ENCODE measurements at places on chromosomes 12 and 14. TPM values are rescaled to one million over a fixed set of nuclear protein-coding genes. Genes with fewer than 3 reads are reported as not detected.

- peak; percentile 76 for DNase-seq
Measured at GRCh38 chr14:102523569-102524450, 14.2 kb upstream of the ANKRD9 start.

GRCh38 chr14:70188659-70189455 is at the start of gene SLC8A3:
TSS of gene SLC8A3 (minus strand) at chr14:70188951. CDS start at chr14:70168422, 20,529 bp downstream.
- no peak for DNase-seq

- DNase-seq: no peak
Measured at GRCh38 chr14:77710364-77710763, 2.5 kb downstream of the SLIRP start.

- no peak for DNase-seq
Measured at GRCh38 chr14:32820181-32820580, 118.5 kb upstream of the NPAS3 start.

DNA sequence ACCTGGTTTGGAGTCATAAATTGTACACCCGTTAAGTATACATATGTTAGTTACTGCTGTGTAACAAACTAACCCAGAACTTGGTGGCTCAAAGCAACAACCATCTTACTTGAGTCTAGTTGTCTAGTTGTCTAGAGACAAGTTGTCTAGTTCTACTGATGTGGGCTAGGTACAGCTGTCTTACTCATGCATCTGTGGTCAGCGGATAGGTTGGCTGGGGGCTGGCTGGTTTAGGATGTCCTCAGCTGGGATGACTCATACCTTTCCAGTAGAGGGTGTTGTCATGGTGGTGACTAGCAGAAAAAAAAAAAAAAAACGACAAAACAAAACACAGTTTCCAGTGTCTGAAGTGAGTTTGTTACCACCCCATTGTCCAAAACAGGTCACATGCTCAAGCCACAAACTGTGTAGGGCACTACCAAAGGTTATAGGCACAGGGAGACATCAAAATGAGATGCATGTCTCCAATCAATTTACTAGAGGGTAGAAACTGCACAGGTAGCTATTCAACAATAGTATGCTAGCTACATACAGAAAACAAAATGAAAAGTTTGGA is 680.3 kb downstream of the MED13L start:
- no peak for DNase-seq

DNA sequence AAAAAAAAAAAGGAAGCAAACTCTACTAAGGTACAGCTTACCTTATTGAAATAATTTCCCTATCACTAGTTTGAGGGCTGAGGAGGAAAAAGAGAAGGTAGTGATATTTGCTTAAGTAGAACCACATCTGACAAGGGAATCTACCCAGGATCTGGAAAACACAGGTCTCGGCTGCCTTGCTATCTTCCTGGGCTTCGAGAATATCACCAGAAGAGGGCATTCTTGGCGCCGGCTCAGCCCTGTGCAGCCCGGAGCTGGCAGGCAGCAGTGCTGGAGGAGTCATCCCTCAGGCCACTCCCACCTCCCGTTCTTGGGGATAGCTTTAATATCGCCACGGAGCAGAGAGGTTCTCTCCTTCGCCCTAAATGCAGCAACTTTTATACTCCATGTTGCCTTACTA is 1181.2 kb downstream of the VRK1 start:
- DNase-seq: peak; percentile 74

DNA sequence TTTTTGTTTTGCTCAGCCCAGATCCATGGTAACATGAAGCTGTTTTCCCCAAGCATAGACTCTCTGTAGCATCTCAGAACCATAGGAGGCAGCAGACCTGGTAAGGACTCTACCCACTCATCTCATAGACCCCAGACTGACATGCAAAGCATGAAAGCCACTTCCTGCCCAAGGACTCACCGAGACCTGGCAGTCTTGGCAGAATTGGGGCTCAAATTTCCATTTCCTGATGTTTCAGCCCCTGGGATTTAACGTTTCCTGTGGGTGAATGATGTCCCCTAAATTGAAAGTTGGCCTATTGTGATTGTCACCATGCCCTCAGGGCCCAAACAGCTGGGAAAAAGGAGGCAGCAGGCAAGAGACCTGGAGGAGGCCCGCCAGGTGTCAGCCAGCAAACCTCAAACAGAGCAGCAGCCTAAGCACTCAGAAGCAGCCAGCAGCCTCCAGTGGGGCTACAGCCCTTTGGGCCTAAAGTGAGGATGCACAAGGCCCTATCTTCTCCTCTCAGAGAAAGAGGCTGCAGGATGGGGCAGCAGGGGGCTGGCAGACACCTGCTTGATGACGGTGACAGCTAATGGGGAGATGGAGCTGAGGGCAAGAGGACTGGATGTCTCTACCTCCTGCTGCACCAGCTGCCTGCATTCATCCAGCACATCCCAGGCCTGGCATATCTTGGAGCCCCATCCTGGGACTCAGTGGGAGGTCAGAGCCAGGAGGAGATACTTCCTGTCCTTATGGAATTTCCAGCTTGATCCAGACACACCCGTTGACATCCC is 8.5 kb downstream of the KRT85 start:
- no peak for DNase-seq

DNA sequence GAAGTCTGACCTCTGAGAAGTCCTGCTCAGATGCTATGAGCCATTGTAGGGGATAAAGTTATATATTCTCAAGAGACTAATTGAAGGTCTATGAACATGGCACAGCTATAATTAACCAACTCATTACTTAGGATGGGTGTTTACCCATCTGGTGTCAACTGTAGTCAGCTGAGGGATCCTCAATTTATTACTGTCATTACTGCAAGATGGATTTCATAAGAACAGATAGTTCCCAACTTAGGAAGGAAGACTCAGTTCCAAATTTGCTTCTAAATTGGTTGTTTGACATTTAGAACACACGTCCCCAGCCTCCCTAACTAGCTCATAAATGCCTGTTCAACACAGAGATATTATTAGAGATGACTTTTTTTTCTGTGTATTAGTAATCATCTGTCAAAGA is 81.4 kb downstream of the FRMD6 start:
- no peak for DNase-seq

- no peak for DNase-seq
Measured at GRCh38 chr14:100652744-100653143, 65.5 kb upstream of the BEGAIN start.

GRCh38 chr14:72617391-72618031 is 276.4 kb downstream of the DPF3 start:
- no peak for DNase-seq

- DNase-seq: no peak
Measured at GRCh38 chr12:9910716-9911421, 21.3 kb downstream of the CLEC2A start.

GRCh38 chr14:58563978-58564377 is 73.8 kb upstream of the DACT1 start:
- DNase-seq: no peak

- no peak for DNase-seq
Measured at GRCh38 chr12:22407397-22407796, 72.9 kb upstream of the ST8SIA1 start.

- DNase-seq: no peak
Measured at GRCh38 chr14:69619012-69619411, 7.6 kb downstream of the SUSD6 start.

- DNase-seq: no peak
Measured at GRCh38 chr12:76680940-76681339, 83.0 kb upstream of the ZDHHC17 start.

DNA sequence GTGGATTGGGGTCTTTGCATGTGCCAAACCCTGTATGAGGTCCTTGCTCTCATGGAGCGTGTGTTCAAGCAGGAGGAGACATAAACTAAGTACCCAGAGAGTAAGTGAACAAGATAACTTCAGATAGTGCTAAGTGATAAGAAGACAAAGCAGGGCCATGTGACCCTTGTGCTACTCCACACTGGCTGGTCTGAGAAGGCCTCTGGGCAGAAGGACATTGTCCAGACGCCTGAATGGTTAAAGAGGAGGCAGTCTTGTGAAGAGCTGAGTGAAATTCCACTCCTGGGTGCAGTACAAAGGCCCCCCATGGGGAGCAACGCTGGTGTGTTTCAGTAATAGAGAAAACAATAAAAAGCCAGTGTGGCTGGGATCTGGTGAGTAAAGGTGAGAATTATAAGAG is 93.3 kb upstream of the RIC8B start:
- DNase-seq: no peak

- no peak for DNase-seq
Measured at GRCh38 chr14:53409289-53409688, 256.2 kb upstream of the DDHD1 start.

Gene CNTN1
- total RNA-seq: 3.1 TPM

Gene DBX2
- total RNA-seq: not detected

Gene AP5M1
- total RNA-seq: 92.9 TPM

Gene METTL1
- total RNA-seq: 11.6 TPM

Gene TPH2
- total RNA-seq: not detected

Gene RHEBL1
- not detected for total RNA-seq

Gene SELPLG
- 5.1 TPM for total RNA-seq

Gene FAM186B
- 0.25 TPM for total RNA-seq

Gene TCL1B
- not detected for total RNA-seq

Gene ZDHHC22
- not detected for total RNA-seq

Gene TSPAN11
- 4.6 TPM for total RNA-seq

Gene POC1B
- 26.6 TPM for total RNA-seq

Data from left colon (tissue), 2 donors.